ENCODE measurements at places on chromosomes 5 and 9.

DNA sequence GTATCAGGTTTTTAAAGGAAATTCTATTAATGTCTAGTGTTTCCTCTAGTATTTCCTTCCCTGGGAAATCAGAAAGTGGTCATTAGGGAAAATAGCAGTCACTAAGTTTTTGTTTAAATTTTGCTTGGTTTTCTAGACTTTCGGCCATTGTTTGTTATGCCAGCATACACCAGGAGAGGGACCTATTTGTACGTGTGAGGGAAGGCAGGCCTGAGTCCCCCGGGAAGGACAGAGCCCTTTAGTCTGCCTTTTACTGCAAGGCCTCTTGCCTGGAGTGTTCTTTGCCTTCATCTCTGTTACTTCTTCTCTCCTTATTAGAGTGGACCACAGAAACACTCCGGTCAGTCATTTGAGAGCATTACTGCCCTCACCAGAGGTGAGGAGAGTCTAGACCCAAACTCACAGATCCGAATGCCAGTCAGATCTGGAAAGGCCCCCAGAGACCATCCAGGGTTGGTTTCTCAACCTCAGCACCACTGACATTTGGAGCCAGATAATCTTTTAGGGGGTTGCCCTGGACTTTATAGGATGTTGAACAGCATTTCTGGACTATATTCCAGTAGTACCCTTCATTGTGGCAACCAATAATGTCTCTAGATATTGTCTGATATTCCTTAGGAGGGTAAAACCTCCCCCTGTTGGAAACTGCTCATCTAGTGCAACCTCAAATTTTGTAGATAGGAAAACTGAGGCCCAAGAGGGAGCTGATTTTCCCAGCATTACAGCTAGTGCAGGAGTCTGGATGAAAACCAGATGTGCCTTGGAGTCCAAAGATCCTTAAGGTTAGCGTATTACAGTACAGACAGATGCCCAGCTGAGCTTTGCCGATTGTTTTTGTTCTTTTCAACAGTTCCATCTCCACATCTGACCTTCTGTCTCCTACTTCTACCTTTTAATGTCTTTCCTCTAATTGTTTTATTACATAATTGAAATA lies 93.0 kb upstream of the NIPAL4 start:
- DNase-seq: no peak

GRCh38 chr5:82306151-82306550 lies 28.0 kb upstream of the RPS23 start:
- DNase-seq: no peak

DNA sequence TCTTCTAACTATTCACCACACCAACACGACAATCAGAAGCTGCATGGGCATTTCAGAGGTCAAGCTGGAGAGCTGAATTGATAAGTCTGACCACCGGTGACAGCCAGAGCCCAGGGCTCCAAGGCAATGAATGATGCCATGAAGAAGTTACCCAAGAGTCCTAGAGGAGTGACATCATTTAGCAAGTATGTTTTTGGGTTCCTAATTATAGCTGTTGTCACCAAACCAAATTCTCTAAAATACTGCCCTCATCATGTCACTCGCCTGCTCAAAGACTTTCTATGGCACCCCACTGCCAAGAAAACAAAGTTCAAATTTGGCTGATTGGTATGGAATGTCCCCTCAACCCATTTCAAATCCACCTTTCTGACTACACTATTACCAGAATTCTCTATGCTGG lies 235.1 kb downstream of the SPOCK1 start:
- DNase-seq: no peak

DNA sequence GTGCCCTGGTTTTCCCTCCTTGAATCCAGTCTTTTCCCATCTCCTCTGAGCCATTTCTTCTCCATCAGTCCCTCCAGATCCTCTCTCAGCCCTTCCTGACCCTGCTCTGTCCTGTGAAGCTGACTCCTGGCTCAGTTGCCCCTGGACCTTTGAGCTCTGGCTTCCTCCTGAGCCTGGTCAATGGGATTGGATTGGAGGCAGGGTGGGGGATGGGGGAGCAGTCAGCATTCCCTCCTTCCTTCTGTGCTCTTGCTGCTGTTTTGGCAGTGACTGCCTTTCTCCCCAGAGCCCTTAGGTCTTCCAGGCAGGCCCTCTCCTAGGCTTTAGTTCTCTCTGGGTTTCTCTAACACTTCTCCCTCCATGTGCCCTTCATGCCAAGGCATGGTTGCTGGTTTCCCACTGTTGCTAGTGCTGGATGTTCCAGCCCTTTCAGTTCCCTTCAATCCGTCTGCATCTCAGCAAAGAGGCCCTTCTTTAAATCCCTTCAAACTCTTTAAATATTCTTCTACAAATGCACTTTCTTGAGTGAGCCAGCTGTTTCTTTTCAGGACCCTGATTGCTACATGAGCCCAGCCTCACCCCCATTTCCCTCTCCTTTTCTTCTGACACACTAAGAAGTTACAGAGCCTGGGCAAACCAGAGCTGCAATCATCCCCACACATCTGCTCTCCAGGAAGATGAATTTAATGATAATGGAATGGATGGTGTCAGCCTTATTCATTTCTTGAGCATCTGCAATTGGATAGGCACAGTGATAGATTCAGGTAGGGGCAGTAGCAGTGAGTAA lies 2.2 kb downstream of the TNFSF15 start:
- no peak for DNase-seq

GRCh38 chr5:118441956-118442355 lies 546.4 kb downstream of the DTWD2 start:
- no peak for DNase-seq

- DNase-seq: no peak
Observed at GRCh38 chr9:9855177-9856078, 757.4 kb downstream of the PTPRD start.

- no peak for DNase-seq
Observed at GRCh38 chr5:96144289-96144688, 182.6 kb upstream of the ELL2 start.

GRCh38 chr5:148208226-148208625 lies 5.4 kb downstream of the SPINK6 start:
- DNase-seq: no peak

DNA sequence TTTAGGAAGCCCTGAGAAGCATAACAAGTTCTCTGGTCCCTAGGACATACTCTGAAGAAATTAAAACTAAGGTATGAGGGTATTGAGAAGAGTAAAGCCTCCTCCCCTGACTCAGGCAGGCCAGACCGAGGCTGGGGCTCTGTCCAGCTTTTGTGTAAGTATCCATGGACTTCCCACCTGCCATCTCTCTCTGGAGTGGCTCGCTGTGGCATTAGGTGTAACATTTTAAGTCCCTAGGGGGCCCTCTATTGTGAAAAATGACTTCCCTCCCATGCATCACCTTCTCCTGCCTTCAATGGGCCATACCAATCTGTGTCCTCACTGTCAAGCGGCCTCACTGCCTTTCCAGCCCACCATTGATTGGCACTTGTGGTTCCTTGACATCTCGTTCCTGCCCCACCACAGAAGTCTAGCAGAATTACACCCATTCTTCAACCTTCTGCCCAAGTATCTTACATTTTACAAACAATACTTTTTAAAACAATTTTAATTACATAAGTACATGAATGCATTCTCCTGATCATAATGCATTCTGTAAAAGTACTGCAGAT lies 205.5 kb downstream of the SLIT3 start:
- DNase-seq: no peak

GRCh38 chr9:114077162-114077837 lies 800 bp downstream of the AMBP start:
- no peak for DNase-seq

DNA sequence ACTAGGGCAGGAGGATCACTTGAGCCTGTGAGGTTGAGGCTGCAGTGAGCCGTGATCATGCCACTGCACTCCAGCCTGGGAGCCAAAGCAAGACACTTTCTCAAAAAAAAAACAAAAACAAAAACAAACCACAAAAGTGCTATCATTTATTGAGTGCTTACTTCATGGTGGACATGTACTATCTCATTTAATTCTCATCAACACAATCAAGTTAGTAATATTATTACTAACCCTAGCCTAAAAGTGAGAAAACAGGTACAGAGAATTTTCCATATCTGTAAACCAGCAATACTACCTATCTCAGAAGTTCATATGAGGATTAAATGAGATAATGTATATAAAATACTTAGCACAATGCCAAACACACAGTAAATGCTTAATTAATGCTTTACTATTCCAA lies 85.8 kb downstream of the MAPKAP1 start:
- no peak for DNase-seq

DNA sequence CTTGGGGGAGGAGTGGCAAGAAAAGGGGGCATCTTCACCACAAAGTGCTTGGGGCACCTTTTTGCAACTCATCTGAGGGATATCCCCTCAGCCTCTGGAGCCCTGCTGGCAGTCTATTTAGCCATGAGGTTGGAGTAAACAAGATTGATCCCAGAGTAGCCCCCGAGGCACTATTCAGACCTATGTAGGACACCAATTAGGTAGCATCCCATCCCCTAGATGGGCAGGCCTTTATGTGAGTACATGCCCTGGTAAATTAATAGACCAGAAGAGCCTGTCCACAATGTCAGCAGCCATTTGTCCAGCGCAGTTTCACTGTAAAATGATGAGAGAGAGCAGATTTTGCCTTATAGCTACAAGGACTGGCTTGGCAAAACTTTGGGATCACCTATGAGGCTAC lies 221.4 kb downstream of the DRD1 start:
- no peak for DNase-seq

- no peak for DNase-seq
Observed at GRCh38 chr5:135986891-135987401, 32.2 kb upstream of the LECT2 start.

DNA sequence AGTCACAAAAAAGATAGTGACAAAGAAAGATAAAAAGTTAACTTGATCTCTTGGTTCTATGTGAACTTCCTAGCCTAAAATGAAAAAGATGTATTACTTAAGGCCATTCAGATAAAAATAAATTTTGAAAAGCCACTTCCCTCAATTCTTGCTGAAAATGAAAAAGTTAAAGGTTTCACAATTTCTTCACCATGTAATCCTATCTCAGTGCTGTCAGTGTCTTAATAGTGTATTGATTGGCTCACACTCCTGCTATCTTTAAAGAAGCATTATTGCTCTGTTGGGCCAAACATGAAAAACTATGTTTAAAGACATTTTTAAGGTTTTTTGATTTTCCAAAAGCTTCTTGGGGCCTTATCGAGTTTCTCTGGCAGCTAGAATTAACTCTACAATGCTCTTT lies 18.1 kb upstream of the EGFLAM start:
- no peak for DNase-seq

DNA sequence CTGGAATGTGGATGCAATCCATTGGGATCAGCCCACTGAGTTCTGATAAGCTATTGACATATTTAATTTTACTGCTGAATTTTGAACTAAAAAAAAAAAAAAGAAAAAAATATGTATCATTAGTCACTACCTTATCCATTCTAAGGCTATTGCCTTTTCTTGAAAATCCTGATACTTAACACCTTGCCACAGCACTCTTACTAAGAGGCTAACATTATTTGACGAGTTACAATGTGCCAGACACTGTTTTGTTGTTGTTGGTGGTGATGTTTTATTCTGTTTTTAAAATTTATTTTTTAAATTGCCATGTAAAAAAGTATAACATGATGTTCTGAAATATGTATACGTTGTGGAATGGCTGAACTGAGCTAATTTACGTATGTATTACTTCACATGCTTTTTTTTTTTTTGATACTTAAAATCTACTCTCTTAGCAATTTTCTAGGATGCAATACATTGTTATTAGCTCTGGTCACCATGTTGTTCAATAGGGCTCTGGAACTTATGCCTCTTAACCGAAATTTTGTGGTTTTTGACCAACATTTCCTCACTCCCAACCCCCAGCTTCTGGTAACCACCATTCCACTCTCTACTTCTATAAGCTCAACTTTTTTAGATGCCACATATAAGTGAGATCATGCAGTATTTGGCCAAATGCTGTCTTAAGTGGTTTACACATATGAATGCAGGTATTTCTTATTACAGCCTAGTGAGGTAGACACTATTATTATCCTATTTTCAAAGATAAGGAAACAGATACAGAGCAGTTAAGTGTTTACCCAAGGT lies 134.8 kb upstream of the PCA3 start:
- no peak for DNase-seq

DNA sequence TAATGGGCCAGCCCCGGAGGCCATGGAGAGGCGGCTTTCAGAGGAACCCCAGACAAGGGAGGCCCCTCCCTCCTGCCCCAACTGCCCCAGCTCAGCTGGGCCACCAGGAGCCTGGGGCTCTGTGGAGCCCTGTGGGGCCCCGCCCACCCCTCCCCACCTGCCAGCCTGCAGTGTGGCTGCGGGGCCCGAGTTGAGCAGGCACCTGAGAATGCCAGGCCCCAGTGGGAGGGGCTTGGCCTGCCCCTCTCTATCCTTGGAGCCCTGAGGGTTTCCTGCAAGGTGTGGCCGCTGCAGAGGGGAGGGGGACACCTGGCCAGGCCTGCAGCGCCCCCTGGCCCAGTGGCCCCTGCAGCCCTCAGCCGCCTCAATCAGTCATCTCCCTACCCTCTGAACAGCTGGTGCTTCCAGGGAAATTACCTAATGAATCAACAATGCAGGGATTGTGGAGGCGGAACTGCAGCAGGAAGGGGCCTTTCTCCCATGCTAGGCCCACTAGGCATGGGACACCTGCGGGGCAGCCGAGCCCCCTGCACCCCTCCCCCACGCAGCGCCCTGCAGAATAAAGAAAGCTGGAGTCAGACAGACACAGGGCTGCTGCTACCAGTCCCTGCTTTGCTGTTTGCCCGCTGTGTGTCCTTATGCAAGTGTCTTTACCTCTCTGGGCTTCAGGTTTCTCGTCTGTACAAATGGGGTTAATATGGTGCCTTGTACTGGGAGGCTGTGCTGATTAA lies 48.0 kb downstream of the LMX1B start:
- DNase-seq: no peak

DNA sequence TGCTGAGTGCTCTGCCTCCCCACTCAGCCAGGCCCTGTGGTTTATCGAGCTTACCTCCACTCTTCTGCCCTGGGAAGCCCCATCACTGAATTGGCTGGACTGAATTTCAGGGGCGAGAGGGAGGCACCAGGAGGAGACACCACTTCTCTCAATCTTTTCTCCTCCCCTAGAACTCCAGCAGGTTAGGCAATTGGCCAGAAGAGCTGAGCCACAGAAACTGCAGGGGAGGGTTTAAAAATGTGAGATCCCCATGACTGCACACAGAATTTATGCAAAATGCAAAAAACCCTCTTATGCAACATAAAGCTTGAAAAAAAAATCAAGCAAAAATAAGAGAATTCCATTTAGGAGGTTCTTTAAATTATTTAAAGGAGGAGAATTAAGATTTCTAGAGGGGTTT lies 29.9 kb downstream of the TUT7 start:
- no peak for DNase-seq

GRCh38 chr9:1018121-1018520 lies 32.0 kb upstream of the DMRT2 start:
- no peak for DNase-seq

- DNase-seq: no peak
Observed at GRCh38 chr5:140367256-140368013, 7.4 kb downstream of the SLC4A9 start.

- DNase-seq: no peak
Observed at GRCh38 chr5:173175523-173175922, 31.2 kb downstream of the BNIP1 start.

DNA sequence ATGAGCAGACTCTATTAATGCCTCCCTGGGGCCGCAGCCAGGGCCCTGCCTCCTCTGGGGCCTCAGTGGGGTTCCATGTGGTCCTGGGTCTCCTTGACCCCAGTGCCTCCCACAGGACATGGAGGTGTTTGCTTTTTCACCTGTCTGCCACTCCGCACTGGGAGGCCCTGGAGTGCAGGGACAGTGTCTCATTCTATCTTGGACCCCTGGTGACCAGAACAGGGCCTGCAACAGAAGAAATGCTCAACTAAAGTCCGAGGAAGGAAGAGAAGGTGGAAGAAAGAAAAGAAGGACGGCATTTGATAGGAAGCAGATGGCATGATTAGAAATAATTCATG lies 243.2 kb downstream of the CDK5RAP2 start:
- DNase-seq: no peak

GRCh38 chr5:52751137-52751536 lies 36.6 kb upstream of the ITGA1 start:
- DNase-seq: no peak
